Stimulated activated CD4-positive, alpha-beta T cell treated with anti-CD3 and anti-CD28 coated beads, Interleukin-15, amount 100 ng/mL, for 1 hour (primary cell): ENCODE measurements at places on chromosomes 2 and 18.

GRCh38 chr18:38032516-38032915 lies 466.9 kb upstream of the CELF4 start:
- no peak for DNase-seq

DNA sequence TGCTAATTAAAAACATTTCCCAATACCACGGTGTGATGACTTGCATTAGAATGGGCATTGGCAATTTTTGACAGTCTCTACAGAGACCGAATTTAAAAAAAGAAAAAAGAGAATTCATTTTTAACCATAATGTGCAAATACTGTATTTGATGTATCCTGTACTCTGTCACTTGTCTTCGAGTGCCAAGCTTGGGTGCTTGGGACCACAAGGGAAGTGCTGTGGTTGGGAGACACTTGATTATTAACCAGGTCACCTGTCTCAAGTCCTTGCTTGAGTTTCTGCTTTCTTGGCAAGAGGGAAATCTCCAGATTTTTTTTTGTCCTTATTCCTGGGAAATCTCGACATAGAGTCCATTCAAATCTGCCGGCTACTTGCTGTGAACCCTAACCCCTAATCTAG lies 209.0 kb downstream of the MC4R start:
- no peak for DNase-seq

GRCh38 chr2:241308267-241308666 lies 7.2 kb downstream of the HDLBP start:
- DNase-seq: no peak

DNA sequence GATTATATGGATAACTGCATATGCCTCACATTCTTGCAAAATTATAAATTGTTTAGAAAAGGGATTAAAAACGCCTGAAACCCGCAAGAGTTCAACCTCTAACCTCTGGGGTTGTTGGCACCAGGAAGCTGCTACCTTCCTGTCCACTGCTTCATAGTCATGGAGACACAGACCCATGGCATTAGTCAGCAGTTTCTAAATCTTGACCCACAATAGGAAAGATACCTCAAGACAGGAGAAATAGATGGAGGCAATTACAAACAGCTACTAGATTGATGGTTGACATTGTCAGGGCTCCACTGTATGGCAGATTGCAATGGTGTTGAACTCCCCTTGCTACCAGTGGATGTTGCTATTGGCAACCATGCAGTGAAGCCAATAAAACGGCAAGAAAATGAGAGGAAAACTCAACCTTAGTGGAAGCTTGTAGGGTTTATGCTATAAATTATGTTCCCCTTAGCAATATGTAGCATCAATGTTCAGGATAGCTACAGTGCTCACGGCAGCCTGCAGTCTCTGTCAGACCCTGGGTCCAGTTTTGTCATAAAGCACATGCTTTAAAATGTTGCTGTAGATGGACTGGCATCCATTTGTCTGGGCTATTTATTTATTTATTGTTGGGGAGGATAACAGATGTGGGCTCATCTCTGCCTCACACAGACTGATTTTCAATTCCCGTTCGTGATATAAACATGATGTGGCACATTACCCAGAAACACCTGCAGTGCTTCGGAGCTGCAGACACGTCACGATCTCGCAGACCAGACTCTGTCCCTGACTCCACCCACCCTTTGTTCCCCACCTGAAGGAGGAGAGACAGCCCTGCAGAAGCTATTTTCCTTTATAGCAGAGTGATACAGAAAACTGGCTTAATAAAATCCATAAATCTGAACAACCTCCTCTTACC lies 233.4 kb downstream of the AGPS start:
- no peak for DNase-seq

DNA sequence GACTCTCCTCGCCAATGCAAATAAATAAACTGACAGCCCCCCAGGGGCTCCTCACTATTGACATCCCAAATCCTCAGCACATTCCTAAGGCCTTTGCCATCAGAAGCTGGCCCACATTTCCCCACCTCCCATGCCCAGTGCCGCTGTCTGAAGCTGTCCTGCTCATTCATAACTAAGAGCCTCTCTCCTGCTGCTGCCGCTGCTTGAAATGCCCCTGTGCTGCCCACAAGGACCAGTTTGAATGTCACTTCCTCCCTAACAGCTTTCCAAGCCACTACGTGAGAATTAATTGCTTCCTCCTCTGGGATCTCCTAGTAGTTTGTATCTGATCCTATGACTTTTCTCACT lies 151.6 kb upstream of the CAPN13 start:
- DNase-seq: no peak

GRCh38 chr2:59395119-59395518 lies 1154.0 kb upstream of the FANCL start:
- no peak for DNase-seq

GRCh38 chr2:124639524-124639923 lies 614.4 kb downstream of the CNTNAP5 start:
- DNase-seq: no peak

DNA sequence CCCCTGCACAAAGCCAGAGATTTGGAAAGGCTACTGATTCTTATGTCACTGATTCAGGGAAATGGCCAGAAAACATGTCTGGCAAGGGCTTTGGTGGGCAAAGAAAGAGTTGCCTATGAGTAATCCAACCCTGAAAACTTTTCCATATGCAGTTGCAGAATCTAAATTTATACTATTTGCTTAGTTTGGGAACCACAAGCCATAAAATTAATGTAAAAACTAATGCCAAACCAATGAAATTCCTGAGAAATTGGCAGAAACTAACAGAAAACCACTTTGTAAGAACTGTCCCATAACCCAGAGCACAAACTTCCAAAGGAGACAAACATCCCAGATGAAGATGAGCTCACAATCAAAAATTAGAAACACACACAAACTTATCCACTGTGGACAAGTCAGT lies 48.8 kb downstream of the TCF4 start:
- no peak for DNase-seq

- DNase-seq: no peak
Observed at GRCh38 chr2:11749646-11750349, 3.4 kb downstream of the LPIN1 start.

- no peak for DNase-seq
Observed at GRCh38 chr2:169050476-169051240, 18.7 kb upstream of the DHRS9 start.

DNA sequence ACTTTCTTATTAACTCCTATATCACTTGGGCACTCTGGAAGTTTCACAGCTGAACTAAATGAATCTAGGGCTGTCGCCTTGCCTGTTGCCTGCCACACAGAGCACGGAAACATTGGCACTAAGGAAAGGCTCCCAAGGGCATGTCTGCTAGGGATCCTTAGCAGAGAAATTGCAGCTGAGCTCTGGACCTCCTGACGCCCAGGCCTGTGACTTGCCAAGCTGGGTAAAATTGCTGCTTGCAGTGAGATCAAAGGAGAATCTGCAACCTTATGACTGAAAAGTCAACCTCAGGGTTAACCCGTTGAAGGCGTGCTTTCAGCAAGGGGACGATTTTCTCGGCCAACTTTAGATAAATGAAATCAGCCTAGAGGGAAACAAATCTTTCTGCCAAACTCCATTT lies 189.8 kb downstream of the NCK2 start:
- peak; percentile 9 for DNase-seq

- no peak for DNase-seq
Observed at GRCh38 chr2:20195431-20196033, 29.4 kb downstream of the SDC1 start.

DNA sequence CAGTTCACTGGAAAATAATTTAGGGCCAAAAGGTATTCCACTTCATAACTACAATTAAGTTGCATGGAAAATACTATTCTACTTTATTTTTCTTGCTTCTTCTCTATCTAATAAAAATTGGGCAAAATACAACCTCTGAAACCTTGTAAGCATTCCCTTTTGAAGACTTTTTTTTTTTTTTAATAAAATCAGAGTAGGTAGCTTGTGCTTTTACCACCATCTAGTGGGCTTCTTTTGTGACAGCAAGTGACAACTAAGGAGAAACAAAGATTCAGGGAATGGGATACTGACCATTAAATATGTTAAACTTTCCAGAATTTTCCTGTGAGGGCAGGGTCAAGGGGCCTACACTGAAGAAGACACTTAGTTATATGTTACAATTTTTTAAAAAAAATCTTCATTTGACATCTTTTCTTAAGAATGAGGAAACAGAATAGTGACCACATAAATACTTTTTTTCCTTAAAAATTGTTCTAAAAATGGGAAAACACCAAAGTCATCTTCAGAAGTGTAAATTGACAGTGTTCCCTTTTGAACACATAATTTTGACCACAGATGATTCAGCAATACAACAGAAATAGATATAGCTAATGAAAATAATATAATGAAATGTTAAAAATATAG lies 1183.2 kb upstream of the ACVR2A start:
- DNase-seq: no peak

DNA sequence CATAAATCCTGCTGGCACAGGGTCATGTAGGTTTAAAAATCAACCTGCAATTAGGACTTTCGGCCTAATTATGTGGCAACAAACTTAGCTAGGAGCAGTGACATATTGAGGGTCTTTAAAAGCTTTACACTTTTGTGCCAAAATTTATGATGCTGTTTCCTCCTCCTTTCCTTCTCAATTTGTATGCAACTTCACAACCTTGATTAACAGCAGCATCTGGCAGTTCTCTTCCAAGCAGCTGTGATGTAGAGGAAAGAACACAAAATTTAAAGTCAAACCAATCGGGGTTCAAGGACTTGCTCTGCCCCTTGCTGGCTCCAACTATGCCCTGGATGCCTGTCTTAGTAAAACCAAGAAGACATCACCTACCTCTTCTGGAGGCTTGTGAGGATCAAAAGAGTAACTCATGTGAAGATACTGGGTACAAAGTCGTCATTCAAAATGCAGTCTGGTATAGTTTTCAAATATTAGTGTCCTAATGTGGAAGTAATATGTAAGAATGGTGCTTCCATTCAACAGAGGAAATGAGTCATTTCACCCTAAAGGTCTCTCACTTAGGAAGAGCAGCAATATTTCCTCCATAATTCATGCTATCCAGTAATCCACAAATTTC lies 94.7 kb downstream of the ANKRD44 start:
- no peak for DNase-seq

DNA sequence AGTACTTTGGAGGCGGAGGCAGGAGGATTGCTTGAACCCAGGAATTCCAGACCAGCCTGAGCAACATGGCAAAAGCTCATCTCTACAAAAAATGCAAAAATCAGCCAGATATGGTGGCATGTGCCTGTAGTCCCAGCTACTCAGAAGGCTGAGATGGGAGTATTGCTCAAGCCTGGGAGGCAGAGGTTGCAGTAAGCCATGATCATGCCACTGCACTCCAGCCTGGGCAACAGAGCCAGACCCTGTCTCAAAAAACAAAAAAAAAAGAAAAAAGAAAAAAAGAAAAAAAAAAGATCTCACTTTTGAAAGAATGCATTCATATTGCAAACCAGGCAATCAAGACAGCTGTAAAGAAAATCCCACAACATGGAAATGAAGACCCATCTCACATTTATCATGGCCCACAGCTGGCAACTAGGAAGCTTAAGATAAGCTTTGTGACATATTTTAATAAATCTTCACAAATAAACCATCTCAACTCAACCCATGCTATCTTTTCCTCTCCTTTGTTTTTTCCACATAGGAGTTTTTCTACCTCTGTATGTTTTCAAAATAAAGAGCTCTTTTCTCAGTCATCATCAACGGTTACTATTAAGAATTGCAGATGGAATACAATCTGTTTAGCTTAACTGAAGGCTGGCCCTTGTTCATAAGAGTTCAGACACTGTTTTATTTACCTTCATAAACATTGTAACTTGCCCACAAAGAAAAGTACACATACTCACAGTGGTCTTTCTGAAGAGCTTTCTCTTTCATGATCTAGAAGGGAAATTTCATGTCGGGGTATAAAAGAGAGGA lies 137.0 kb downstream of the MREG start:
- DNase-seq: no peak

DNA sequence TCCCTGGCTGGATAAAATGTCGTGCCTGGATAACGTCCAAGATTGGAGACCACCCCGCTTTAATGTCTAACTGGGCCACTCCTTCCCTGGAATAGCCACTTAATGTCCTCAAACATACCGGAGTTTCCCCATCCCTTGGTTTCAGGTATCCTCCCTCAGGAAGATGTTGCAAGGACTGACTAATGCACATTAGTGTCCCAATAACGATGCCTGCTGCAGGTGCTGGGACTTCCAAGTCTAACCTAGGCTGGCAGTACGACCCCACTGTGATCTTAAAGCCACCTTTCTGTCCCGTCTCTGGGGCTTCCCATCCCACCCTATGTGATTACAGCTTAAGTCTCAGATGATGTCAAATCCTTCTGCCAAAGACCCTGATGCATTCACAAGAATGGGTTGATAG lies 1.1 kb upstream of the ATP6V1C2 start:
- DNase-seq: no peak

- DNase-seq: no peak
Observed at GRCh38 chr2:84879584-84880394, 1.1 kb downstream of the TRABD2A start.
